ENCODE measurements at places on chromosomes 11 and 22.

- DNase-seq, result no peak
These were observed 113.9 kb downstream of the RPS6KA4 start for GRCh38 chr11:64472593-64473455.

DNA sequence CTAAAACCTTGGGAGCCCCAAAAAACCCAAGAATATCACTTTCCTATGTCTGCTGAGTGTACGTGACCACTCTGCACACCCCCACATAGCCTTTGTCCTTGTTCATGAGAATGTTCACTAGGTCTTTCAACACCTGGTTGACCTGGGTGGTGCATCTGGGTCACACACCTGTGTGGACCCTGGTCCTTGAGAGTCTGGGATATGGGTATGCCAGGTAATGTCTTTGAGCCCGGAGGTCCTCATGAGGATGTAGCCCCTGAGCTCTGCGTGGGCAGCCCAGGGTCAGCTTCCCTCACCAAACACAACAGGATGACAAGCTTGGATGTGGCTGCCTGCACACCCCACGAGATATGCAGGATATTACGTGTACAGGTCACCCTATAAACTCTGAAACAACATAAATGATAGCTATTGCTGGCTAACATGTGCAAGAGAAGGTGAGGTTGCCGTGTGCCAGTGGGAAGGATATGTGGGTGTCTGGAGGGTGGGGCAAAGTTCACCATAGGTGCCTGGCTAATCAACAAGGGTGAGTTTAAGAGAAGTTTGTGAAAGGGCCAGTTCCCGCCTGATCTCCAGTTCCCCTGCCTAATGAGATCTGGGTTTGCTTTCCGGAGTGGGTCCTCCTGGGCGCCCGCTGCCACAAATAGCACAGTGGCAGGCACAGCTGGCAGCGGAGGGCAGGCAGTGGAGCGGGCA, 1.4 kb upstream of the PPARA start:
- no peak for DNase-seq

DNA sequence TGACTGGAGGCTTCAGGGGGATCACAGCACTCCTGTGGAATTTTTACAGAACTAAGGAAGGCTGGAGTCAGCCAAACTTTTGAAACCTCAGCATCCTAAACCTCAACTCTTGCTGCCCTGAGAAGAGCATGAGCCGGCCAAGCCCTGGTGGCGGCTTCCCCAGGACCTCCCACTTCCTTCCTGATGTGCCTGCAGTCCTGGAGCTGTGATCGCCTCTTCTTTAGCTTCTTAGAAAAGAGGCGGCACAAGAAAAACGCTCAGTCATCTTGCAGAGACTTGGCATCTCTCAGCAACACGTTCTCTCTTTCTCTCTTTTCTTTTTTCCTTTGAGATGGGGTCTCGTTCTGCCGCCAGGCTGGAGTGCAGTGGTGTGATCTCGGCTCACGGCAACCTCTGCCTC, 40.4 kb upstream of the AMPD3 start:
- DNase-seq, result peak; percentile 80

GRCh38 chr22:23220485-23221350, 40.4 kb downstream of the BCR start:
- peak; percentile 67 for DNase-seq

DNA sequence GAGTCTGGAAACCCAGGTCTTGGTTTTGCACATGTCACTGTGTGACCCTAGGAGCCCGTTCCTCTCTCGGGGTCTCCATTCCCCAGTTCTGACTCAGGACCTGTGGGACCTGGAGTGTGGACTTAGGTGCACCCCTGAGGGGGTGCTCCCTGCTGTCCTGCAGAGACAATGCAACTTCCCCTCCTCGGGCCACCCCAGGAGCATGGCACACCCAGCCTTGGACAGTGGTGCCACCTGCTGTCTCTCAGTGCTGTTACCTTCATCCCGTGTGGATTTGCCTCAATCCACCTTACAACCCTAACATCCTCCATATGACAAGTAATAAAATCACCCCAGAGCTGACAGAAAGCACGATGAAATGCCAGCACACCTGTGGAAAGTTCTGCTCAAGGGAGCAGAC, 27.5 kb upstream of the CRYBB3 start:
- peak; percentile 81 for DNase-seq

- DNase-seq, result no peak
These were observed 13.6 kb downstream of the MAML2 start for GRCh38 chr11:96329419-96329818.

DNA sequence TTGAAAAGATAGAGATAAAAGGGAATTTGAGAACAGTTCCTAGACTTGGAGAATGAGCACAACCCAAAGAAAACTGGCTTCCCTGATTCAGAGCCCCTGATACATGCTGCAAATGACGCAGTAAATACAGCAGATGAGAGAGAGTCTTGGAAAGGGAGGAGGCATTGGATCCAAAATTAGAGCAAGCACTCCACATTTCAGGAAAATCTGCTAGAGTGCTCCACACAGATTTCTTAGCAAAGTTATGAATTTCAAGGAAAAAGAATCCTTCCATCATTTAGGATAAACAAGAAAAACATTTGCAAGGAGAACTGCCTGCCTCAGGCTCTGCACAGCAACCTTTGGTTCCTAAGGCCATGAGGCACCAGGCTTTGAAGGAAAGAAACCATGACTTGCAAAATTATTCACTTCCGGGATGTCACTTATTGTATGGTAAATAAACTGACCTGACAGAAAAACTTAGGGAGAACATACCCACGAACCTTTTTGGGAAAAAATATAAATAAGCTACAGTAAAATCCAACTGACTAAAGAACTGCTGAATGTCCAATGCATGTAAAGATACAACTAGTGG, 89.8 kb upstream of the RTL6 start:
- DNase-seq, result no peak

DNA sequence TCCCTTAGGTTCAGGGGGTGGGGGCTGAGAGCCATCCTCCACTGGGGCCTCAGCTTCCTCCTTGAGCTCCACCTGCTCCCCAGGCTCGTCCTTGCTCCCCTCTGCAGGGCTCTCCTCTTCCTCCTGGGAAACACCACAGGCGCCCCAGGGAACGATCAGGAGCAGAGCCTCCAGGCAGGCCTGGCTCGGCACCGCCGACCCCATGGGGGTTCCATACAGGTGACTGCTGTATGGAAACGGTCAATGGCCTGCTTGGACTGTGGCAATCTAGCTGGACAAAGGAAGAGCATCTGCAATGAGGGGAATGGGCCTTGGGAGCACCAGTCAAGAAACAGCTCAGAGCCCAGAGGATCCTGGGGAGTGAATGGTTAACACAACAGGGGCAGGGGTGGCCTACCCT, 7.9 kb downstream of the HYOU1 start:
- no peak for DNase-seq

DNA sequence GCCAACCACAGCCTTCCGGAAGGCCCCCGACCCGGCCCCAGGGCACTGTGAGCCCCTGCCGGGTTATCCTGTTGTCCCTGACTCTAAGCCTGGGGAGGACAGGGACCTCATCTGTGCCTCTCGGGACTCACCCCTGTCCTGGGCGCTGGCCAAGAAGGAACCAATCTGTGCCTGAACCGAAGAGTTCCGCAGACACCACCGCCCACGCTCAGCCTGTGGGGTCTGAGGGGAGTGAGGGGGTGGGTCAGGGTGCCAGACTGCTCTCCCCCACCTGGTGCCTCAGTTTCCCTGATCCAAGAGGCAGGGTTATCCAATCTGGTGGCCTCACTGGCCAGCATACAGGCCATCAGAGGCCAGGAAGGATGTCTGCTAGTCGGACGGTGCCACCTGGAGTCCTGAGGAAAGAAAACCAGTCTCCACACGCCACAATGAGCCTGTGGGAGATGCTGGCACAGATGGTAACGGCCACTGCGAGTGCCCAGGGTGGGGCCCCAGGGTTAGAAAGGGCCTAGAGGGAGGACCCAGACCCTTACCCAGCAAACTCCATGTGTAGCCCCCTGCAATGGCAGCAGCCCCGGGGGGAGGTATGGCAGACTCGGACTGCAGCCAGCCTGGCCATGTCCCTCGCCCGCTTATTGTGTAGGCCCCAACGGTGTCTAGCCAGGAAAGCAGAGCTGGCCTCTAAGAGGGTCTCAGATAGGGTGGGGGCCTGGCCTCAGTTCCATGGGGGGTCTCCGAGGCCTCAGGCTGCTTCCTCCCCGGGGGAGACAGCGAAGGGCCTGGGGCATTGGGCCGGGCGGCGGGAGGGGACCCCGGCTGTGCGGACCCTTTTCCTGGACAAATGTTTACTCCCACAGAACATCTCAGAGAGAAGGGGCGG, 827 bp upstream of the TNNT3 start:
- no peak for DNase-seq

DNA sequence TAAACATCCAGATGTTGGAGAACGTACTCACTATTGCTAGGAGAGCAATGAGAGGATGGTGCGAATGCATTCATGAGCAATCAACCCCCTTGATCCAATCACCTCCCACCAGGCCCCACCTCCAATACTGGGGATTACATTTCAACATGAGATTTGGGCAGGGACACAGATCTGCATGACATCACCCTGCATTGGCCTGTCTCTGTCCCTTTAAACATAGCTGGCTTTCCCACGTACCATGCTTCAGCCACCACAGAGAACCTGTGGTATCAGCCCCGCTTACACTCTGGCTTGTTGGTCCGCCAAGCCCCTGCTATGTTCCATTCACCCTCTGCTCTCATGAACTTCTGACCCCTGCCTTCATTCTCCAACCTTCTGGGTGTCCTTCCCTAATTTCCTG, 157.5 kb upstream of the E2F8 start:
- no peak for DNase-seq

- DNase-seq, result peak; percentile 88
These were observed 3.7 kb downstream of the SERPIND1 start for GRCh38 chr22:20777420-20778177.

- no peak for DNase-seq
These were observed 328.2 kb downstream of the FAM181B start for GRCh38 chr11:82405421-82405820.

- no peak for DNase-seq
These were observed 56.3 kb upstream of the PHOX2A start for GRCh38 chr11:72300268-72300667.

DNA sequence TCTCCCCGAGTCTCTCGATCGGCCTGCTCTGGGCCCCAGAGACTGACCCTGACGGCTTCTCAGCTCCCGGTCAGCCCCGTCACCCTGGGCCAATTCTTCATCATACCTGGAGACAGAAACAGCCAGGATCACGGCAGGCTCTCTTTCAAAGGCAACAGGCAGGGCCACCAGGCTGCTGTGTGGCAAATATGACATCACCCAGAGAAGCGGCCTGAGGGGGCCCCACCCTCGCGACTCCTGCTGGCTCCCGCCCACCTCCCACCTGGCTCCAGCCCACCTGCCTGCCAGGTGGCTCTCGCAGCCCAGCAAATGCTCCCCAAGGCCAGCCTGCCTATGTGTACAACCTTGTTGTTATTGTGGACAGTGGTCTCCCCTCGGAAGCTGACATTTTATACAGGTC, 24.9 kb upstream of the PACSIN2 start:
- DNase-seq, result no peak

DNA sequence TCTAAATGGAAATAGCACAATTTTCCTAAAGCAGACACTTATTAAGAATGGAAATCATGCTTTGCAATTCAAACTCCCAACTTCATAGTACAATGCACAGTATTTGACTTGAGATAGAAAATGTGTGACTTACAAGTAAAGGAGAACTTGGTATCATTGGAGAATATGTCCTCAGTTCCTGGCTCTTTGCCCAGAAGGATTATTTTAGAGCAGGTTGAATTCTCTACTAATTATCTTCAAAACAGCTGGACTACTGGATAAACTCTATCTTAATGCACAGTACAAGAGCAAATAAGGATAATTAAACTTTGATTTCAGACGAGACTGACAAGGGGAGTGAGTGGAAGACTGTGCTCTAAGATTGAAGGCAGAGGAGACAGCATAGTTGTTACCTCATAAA, 839.4 kb downstream of the OPCML start:
- no peak for DNase-seq

- DNase-seq, result peak; percentile 64
These were observed 43.4 kb downstream of the APOL5 start for GRCh38 chr22:35761037-35761436.

DNA sequence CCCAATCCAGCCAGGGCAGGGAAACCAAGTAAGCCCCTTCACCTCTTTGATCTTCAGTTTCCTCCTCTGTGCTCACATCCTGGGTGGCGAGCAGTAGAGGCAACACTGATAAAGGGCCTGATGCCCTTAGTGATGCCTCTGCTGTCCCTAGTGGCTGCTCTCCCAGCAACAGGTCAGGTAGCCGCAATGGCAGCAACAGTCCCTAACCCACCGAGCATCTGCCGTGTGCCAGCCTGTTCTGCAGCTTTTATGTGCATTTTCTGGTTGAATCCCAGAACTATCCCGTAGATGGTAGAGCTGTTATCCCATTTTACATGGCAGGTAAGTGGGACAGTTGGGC, 5.2 kb downstream of the SCYL1 start:
- DNase-seq, result peak; percentile 73

GRCh38 chr11:72478669-72479068, 44.3 kb upstream of the CLPB start:
- no peak for DNase-seq

DNA sequence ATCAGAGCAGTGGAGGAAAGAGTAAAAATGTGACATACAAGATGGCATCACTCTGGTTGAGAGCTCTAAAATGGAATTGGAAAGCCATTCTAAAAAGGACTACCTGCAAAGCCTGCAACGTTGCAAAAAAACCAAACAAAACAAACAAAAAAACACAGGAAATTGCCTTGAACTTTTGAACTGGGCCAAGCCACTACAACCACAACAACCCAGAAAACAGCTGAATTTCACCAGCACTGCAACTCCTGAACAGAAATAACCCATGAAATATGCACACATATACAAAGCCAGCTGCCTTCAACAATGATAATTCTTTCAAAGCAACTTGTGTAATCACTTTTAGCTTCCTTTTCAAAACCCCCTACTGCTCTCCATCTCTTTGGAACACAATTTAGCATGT, 326.6 kb upstream of the LRRC4C start:
- no peak for DNase-seq

DNA sequence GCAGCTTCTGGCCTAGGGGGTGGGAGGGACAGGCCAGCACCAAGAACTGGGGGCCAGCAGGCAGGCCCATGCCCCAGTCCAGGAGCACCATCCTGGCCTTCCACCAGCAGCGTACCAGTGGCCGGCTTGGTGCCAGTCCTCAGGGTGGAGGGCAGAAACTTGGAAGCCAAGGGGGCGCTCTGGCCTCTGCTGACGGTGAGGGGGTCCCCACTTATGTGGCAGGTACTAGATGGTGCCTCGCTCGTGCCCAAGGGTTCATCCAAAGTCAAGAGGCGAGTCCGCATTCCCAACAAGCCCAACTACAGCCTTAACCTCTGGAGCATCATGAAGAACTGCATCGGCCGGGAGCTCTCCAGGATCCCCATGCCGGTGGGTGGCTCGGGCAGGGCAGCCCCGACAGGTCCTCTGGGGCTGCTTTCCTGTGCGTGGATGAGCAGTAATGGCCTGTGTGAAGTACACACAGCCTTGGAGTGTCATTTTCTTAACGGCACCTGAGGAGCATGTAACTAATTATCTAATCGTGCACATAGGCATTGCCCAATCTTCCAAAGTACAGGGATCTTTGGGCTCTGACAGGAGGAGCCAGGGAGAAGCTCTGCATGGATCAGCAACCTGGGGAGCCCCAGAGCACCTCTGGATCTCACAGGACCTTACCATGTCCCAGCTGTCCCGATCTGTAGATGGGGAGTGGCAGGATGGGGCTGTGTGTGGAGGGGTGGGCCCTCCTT, 79.1 kb downstream of the MORC2 start:
- no peak for DNase-seq

GRCh38 chr11:69386594-69387408, 92.8 kb downstream of the MYEOV start:
- no peak for DNase-seq

GRCh38 chr11:118956847-118957469, 860 bp downstream of the UPK2 start:
- DNase-seq, result no peak

- DNase-seq, result no peak
These were observed 34.4 kb downstream of the TRMU start for GRCh38 chr22:46369716-46370583.

GRCh38 chr11:67266449-67267187, at the start of gene GRK2:
TSS of gene GRK2 (plus strand) at chr11:67266473. CDS start at chr11:67266700, 227 bp downstream.
- peak; percentile 72 for DNase-seq

Data from hematopoietic multipotent progenitor cell treated with erythropoietin and hydrocortisone succinate and interleukin-3 and kit ligand, for 6 days (in vitro differentiated cells).